ENCODE measurements at places on chromosomes 16 and 17. TPM values are rescaled to one million over a fixed set of nuclear protein-coding genes. Genes with fewer than 3 reads are reported as not detected.
A peak's percentile ranks its signal among the peaks of the same experiment; 100 is the strongest.

DNA sequence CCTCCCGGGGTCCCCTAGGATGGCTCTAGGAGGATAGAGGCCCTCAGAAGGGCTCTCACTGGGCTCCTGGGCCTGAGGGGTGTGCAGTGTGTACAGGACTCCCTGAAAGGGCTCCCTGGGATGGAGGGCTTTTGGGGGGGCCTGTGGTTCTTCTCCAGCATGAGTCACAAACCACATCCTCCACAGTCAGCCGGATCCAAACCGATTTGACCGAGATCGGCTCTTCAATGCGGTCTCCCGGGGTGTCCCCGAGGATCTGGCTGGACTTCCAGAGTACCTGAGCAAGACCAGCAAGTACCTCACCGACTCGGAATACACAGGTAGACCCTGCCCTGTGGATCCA is 4.5 kb downstream of the TRPV2 start:
- DNase-seq: peak; percentile 38
- H3K4me3 ChIP-seq: no peak overlapping the region
- peaks cover 3% of the 10 kb centered on the region for H3K36me3 ChIP-seq
- no peaks in the 10 kb centered on the region for H3K27me3 ChIP-seq
- H3K4me1 ChIP-seq: peaks cover 37% of the 10 kb centered on the region

DNA sequence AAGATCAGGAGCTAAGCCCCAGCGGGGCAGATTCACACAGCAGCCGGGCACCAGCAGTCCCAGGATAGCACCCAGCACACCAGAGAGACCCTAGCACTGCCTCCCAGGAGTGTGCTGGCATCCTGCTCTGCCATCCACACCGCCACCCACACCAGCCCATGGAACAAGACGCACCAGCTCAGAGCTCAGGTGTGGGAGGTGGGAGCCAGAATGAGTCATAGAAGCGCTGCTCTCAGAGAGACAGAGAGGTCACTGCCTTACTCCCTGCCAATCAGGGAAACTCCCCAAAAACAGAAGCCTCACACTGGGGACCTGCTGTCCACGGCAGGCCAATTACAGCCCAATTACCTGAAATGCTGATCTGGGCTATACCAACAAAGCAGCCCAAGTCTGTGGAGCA is 64.9 kb downstream of the CDYL2 start:
- no peak overlapping the region for H3K4me3 ChIP-seq
- H3K36me3 ChIP-seq: peaks cover 5% of the 10 kb centered on the region
- no peak for DNase-seq
- no peaks in the 10 kb centered on the region for H3K27me3 ChIP-seq

CFAP119 gene
- total RNA-seq: 2.0 TPM

GRCh38 chr16:55947366-55947765 is 72.2 kb upstream of the CES5A start:
- peaks cover 55% of the 10 kb centered on the region for H3K27me3 ChIP-seq
- no peak for DNase-seq
- peaks cover 8% of the 10 kb centered on the region for H3K36me3 ChIP-seq
- peaks cover 2% of the 10 kb centered on the region for H3K4me1 ChIP-seq
- no peak overlapping the region for H3K27ac ChIP-seq
- no peak overlapping the region for H3K4me3 ChIP-seq

SPATA22 gene
- total RNA-seq: not detected

DNA sequence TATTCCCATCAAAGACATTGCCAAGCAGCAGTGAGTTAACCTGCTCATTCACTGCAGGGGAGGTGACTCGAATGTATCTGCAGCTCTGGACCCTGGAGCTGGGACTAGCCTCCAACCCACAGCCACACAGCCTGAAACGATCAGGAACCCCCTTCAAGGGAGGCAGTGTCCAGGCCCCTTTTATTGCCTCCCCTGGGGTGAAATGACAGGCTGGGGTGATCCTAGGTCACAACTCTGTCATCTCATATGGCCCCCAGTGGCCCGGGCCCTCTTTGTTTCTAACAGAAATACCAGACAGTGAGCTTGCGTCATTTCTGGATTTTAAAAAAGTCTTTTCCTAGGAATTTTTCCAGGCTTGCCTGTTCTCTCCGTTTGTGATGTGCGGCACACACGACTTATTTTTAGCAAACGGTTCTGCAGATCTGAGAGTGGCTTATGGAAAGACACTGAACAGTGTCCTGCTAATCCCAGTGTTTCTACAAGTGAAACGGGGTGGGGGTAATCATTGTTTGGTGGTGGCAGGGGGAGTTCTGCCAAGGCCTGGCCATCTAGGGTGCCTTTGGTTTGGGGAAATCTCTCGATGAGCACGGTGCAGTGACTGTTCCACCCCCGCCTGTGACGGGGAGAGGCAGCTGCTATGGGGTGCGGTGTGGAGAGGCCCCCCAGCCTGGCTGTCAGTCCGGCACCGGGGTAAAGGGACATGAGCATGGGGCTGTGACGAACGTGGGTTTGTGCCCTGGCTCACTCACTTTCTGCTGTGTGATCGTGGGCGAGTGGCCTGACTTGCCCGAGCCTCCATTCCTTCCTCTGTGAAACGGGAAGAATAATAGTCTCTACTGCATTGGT is 27.2 kb downstream of the NAGPA start:
- H3K27ac ChIP-seq: no peak overlapping the region
- no peak for DNase-seq
- peaks cover 51% of the 10 kb centered on the region for H3K27me3 ChIP-seq
- H3K36me3 ChIP-seq: no peaks in the 10 kb centered on the region
- H3K4me3 ChIP-seq: no peak overlapping the region

DNA sequence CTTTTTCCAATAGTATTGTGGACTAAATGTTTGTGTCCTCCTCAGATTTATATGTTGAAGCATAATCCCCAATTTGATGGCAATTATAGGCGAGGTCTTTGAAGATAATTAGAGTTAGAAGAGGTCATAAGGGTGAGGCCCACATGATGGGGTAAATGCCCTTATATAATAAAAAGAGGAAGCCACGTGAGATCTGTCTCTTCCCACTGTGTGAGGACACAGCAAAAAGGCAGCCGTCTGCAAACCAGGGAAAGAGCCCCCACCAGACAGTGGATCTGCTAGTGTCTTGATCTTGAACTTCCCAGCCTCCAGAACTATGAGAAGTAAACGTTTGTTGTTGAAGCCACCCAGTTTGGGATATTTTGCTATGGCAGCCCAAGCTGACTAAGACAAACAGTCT is 76.0 kb downstream of the LYRM1 start:
- no peak overlapping the region for H3K4me3 ChIP-seq
- no peaks in the 10 kb centered on the region for H3K4me1 ChIP-seq
- no peaks in the 10 kb centered on the region for H3K36me3 ChIP-seq
- no peak overlapping the region for H3K27ac ChIP-seq
- DNase-seq: no peak

DNA sequence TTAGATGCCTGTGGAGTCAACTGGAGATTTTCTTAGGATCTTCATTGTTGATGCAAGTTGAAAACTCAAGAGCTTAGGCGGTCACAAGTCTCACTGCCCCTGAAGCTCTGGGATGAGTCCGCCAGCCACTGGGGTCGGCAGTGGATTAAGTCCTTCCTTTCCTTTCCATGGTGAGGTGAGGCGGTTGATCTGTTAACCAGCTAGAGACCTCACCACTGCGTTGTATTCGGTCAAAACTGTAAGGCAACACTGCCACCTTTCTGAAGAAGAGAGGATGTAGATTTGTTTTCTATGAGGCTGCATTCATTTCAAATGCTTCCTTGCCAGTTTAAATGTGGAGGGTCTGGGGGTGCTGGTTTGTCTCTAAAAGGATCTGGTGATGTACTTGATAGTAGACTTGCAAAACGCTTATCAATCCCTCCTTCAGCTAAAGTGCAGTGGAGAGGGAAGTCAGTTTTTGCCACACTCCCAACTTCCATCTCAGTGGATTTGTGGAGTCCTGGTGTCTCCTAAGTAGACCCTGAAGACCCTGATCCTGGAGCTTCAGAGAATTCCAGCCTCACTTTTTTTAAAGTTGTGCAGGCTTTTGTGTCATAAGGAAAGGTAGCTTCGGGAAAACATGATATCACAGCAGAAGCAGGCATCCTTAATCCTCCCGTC is 1.7 kb downstream of the MYOCD start:
- no peak overlapping the region for H3K4me3 ChIP-seq
- DNase-seq: no peak
- H3K4me1 ChIP-seq: no peaks in the 10 kb centered on the region
- no peaks in the 10 kb centered on the region for H3K36me3 ChIP-seq
- peaks cover 38% of the 10 kb centered on the region for H3K27me3 ChIP-seq
- H3K27ac ChIP-seq: no peak overlapping the region

DNA sequence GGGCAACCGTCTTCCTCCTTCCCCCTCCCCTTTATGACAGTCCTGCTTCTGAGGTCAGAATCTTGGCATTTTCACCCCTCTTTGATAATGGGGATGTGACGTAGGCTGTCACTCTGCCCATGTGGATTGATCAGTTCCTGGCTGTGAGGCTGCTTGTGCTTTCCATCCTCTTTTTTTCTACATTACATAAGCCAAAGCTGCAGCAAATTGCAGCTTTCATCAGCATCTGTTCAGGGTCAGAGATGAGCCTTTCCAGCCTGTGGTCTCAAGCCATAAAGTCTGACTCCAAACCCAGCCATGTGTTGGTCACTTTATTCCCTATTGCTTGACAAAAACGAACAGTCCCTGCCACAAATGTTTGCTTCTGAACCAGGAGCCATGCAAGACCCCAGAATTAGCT is 535.1 kb downstream of the CDH11 start:
- H3K4me3 ChIP-seq: no peak overlapping the region
- DNase-seq: no peak
- no peak overlapping the region for H3K27ac ChIP-seq
- H3K4me1 ChIP-seq: no peaks in the 10 kb centered on the region
- H3K36me3 ChIP-seq: no peaks in the 10 kb centered on the region

- peaks cover 12% of the 10 kb centered on the region for H3K4me1 ChIP-seq
- H3K4me3 ChIP-seq: no peak overlapping the region
- no peaks in the 10 kb centered on the region for H3K27me3 ChIP-seq
- no peak for DNase-seq
- peak overlapping the region; percentile 68 for H3K27ac ChIP-seq
Observed at GRCh38 chr17:3926860-3927627, 10.8 kb upstream of the P2RX1 start.

RPL26 gene
- total RNA-seq: 2,885 TPM

DNA sequence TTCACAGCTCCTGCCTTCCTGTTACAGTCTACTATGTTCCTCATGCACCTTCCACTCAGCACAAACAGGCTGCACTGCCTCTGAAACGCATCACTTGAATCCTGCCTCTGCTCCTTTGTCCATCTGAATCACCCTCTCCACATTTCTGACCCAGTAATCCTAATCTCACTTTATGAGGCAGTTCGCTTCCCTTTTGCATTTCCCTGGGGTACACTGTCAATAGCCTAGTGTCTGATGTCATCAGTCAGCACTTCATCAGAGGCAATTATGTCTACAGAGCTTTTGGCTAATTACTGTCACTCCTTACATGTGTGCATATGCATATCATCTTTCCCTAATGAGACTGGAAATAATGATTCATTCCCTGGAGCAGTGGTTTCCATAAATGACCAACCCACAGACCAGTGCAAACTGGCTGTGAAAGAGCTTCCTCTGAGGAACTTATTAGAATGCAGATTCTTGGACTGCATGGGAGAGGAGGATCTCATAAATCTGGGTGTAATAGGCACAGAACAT is 23.6 kb downstream of the CA4 start:
- H3K4me1 ChIP-seq: peaks cover 14% of the 10 kb centered on the region
- no peaks in the 10 kb centered on the region for H3K36me3 ChIP-seq
- H3K27ac ChIP-seq: no peak overlapping the region
- H3K4me3 ChIP-seq: no peak overlapping the region
- DNase-seq: no peak
- no peaks in the 10 kb centered on the region for H3K27me3 ChIP-seq

ELMO3 gene
- total RNA-seq: 2.4 TPM

DNA sequence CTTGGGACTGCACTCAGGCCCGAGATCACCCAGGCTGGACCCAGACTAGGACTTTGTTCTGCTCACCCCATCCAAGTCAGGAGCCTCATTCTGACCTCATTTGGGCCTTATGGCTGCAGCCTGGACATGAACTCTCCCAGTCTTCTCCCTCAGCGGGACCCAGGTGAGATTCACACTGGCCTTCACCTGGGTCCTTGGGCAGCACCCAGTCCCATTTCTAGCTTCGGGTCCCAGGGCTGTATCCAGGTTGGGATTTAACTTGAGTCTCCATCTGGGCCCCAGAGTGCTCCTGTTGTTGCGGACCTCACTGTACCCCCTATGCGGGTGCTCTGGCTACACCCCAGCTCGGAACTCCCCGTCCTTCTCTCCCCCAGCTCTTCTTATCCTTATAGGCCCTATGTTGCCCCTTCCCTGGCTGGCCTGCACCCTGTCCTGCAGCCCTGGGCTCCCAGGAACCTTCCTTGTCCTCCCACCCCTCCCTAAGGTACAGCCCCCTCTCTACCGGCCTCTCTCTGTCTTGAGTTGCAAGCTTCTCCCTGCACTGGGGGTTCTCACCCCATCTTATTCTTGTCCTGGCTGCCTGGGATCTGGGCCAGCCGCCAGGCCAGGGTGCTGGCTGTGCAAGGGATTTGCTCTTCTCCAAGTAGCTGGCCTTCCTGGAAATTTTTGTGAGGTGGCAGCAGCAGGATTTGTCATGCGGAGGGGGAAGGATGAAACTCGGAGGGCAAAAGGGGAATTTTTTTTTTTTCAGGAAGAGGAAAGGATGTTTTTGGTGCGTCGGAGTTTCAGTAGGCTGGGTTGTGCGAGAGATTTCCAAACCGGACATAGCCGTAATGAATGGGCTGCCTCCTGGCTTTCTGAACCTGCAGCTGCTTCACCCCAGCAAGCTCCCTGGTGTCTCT is 904 bp downstream of the MAP2K3 start:
- H3K4me3 ChIP-seq: peak overlapping the region; percentile 96
- H3K27ac ChIP-seq: peak overlapping the region; percentile 97
- no peak for DNase-seq
- peaks cover 48% of the 10 kb centered on the region for H3K4me1 ChIP-seq

METTL26 gene
- 40.4 TPM for total RNA-seq

GGNBP2 gene
- 162 TPM for total RNA-seq

DNA sequence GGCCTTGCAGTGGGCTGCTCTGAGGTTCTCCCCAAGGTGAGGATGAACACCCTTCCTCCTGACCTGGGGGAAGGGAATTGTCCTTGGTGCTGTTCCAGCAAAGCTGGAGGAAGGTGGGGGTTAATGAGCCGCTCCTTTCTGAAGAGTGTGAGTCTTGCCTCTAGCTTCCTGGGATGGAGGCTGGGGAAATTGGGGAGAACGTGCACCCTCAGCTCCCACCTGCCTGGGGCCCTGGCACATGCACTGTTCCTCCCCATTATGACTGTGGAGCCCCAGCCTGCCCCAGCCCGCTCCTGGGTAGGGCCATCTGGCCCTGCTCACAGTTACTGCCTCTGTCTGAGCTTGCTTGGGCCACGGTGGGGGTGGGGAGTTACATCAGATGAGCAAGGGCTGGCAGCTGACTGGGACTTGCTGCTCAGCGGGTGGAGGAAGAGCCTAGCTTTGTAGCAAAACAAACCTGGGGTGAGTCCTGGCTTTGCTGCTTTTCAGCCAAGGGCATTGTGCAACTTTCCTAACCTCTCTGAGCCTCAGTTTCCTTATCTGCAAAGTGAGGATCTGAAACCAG is 11.1 kb downstream of the TNS4 start:
- H3K36me3 ChIP-seq: no peaks in the 10 kb centered on the region
- no peak overlapping the region for H3K4me3 ChIP-seq
- no peak for DNase-seq
- peak overlapping the region; percentile 78 for H3K27ac ChIP-seq
- peaks cover 28% of the 10 kb centered on the region for H3K4me1 ChIP-seq
- H3K27me3 ChIP-seq: no peaks in the 10 kb centered on the region
